ENCODE measurements at places on chromosomes 5 and 9.
A peak's percentile ranks its signal among the peaks of the same experiment; 100 is the strongest.

DNA sequence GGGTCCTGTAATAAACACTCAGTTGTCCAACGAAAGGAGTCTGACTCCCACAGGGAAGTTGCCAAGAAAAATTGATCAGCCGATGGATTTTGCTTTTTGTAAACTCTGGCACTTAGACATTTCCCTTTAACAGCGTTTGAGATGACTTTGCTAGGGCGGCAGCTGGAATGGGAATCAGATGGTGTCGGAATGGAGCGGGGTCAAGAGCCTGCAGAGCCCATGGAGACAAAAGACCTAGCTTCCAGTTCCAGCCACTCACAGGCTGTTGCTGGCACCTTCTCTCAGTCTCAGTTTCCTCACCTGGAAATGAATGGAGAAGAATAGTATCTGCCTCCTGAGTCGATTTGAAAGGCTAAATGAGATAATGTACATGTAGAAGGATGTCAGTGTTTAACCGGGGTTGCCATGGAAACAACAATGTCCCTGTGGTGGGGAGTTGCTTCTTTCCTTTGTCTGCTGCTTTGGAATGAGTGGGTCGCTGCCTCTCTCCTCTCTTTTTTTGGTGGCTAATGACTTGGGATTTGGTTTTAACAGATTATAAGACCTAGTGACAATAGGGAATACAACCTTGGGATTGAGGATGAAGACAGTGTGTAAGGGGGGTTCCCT, 137.4 kb downstream of the GAS1 start:
- DNase-seq = no peak

DNA sequence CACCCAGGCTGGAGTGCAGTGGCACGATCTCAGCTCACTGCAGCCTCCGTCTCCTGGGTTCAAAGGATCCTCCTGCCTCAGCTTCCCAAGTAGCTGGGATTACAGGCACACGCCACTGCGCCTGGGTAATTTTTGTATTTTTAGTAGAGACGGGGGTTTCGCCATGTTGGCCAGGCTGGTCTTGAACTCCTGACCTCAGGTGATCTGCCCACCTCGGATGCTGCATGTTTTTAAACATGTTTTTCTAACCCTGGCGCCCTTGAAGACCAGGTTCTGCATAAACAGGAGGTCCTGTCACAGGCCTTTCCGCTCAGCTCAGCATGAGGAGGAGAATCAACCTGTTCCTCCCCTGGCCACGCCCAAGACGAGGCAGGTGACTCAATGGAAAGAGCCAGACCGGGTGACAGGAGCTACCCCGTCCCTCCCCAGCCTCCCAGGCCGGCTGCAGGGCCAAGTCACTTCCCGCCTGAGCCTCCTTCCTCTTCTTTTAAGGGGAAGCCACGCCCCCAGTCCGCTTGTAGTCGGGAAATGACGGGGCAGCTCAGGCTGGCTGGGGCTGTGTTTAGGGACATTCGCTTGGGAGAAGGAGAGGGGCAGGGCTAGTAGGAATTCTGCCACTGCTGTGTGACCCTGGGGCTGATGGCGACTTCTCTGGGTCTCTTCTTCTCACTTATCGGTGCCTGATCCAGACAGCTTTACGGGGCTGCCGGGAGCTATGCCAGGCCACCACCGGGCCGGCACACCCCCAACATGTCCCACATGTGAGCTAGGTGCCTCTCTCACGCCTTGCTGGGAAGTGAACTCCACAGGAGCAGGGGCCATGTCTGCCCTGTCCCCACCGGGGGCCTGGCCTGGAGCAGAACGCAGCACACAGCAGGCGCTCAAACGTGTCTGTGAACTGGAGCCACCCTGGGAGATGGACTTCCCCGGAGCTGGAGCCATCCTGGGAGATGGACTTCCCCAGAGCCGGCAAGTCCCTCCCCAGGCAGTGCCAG, 6.1 kb downstream of the NOTCH1 start:
- peak; percentile 94 for DNase-seq

DNA sequence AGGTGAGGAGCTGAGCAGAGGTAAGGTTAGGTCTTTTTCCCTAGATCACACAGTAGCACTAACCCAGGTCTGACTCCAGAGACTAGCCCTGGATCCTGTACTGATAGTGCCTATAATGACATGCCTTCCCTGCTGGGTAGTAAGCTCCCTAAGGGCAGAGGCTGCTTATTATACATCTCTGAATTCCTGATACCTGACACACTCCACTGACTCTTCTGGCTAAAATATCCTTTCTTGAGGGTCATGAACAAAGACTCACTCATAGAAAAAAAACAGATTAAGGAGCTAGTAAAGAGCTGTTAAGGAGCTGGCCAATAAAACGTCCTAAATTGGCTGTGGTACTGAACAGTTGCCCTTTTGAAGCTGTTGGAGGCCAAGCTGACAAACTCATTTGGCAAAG, 149.0 kb upstream of the ITGA1 start:
- no peak for DNase-seq

- no peak for DNase-seq
Observed at GRCh38 chr5:106510321-106510720, 1160.4 kb downstream of the EFNA5 start.

- DNase-seq = no peak
Observed at GRCh38 chr9:36993933-36994764, 39.9 kb downstream of the PAX5 start.

- no peak for DNase-seq
Observed at GRCh38 chr5:140075371-140075770, 32.3 kb upstream of the NRG2 start.

DNA sequence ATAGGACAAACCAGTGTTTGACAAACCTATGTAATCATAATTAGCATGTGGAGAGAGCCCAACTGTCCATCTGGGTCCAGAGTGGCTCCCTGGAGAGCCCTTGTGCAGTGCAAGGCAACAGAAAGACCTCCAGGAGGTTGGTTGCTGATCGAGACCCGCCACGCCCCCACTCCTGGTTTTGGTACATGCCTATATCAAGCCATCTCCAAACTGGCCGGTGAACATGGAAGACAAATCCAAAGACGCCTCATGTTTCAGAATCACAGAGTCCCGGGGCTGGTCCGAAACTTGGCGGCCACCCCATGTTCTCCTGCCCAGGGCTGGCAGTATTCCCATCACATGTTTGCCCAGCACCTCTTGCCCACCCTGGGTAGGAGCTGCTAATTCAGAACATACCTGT, 140.2 kb downstream of the PAX5 start:
- no peak for DNase-seq

GRCh38 chr5:108339220-108339619, 42.7 kb downstream of the FBXL17 start:
- DNase-seq = no peak

GRCh38 chr5:98432378-98432777, 341.1 kb upstream of the RGMB start:
- DNase-seq = no peak

GRCh38 chr5:181283347-181283746, 22.4 kb upstream of the TRIM52 start:
- DNase-seq = no peak

DNA sequence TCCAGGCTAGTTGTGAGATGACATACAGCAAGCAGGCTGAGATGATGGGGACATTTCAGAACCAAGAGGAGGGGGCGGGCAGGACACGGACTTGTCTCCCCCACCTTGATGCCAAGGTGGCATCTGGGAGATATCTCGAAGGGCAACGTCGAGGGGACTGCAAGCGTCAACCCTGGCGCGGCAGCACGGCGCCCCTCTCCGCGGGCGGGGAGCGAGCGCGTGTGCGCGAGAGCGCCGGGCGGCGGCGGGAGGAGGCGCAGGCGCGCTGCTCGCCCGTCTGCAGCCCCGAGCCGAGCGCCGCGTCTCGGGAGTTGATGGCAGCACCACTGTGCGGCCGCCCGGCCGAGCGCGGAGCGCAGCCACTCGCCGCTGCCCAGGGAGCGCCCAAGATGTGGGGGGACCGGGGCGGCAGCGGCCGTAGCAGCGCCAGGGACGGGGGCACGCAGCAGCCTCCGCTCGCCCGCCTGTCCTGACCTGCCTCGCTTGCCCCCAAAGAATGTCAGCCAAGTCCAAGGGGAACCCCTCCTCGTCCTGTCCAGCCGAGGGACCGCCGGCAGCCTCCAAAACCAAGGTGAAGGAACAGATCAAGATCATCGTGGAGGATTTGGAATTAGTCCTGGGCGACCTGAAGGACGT, at the start of gene PRR16:
Gene PRR16, plus strand, starts transcription at position 310 of the 636 bp plus-strand sequence.
- no peak for DNase-seq

DNA sequence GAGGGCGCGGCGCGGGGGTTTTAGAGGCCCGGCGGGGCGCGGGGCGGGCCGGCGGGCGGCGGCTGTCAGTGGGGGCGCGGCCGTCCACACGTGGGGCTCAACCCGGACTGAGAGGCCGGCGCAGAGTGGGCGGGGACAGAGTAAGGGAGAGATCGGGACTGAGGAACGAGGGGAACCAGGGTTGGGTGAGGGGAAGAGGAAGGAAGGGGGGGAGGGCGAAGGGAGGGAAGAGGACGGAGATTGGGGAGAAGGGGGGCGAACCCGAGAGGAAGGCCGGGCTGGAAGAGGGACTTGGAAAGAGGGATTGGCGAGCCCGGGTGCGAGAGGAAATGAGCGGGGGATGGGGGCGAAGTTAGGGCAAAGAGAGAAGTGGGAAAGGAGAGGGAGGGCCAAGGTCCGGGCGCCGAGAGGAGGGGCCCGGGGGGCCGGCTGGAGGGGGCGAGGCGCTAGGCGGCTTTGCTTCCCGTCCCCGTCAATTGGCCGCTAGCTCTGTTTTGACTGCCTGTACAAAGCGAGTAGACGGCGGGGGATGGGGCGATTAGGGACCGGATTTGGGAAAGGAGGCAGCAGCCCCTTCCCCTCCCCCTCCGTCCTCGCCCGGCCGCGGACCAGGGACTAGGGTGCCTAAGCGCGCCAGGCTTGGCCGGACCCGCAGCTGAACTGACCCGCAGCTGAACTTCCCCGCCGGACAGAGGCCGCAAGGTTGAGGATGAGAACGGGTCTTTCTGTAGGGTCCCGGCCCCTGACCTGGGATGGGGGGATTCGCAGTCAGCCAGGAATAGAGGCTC, 399 bp upstream of the FBN2 start:
- DNase-seq = no peak

DNA sequence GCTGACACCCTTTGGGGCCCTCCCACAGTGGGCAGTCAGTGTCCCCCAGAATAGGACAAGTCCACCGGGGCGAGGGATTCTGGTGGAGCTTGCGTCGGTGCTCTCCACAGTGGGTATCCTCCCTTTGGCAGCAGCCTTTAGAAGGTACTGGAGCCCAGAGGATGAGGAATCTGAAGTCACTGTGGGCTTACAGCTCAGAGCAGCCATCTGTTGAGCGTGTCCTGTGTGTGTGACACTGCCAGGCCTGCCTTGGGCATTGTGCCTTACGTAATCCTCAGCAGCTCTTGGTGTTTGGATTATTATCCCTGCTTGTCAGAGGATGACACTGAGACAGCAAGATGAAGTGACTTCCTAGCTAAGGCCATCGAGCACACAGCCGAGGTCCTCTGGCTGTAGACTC, 12.6 kb downstream of the URM1 start:
- DNase-seq = no peak

DNA sequence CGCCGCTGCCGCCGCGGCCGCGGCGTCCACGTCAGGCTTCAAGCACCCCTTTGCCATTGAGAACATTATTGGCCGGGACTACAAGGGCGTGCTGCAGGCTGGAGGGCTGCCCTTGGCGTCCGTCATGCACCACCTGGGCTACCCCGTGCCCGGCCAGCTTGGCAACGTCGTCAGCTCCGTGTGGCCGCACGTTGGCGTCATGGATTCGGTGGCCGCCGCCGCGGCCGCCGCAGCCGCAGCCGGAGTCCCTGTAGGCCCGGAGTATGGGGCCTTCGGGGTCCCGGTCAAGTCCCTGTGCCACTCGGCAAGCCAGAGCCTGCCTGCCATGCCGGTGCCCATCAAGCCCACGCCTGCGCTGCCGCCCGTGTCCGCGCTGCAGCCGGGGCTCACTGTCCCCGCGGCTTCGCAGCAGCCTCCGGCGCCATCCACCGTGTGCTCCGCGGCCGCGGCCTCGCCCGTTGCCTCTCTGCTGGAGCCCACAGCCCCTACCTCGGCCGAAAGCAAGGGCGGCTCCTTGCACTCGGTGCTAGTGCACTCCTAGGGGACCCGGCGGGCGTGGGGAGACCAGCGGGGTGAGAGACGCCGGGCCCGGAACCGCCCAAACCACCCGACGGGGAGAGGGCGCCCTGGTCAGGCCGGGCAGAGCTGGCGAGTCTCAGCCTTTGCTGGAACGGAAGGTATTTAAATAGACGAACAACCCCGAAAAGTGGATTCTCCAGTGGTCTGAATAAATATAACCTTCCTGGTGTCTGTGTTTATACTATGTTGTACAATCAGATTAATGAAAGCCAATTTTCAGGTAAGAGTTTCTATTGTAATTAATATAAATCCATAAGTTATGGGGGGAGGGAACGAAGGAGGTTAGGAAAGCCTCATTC, 1.2 kb downstream of the FOXB2 start:
- DNase-seq = no peak

- DNase-seq = no peak
Observed at GRCh38 chr5:147985608-147986007, 78.2 kb upstream of the SPINK5 start.

DNA sequence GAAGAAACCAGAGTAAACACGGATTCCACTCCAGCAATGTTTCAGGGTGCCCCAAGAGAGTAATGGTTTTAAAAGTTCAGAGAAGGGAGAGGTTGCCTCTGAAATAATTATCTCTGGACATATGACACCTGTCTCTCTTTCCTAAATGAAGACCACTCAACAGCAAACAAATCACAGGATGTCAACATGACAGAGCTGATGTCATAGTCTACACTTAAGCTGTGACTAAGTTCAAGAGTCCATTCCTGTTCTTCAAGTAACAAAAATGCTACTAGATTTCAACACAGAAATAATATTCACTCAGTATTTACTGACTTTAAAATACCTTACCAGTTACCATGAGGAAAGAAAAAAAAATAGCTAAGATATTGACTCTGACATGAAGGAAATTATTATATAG, 44.7 kb upstream of the SLC30A5 start:
- no peak for DNase-seq

DNA sequence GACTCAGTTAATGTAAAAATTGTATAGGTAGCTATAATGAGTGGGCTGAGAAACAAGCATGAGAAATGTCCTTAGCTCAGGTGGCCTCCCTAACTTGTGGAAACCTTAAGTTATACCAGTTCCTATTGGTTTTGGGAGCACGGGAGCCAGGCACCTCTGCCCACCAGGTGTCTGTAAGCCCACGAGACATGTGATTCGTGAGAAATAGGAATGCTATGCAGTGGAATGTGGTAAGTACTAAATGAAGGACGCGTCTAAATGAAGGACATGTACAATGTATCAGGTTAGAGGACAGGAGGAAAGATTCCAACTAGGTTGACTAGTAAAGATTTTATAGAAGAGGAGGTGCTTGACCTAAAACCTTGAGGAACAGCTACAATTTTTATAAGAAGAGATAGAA, 46.0 kb upstream of the F2RL2 start:
- DNase-seq = no peak

- no peak for DNase-seq
Observed at GRCh38 chr5:77463905-77464304, 28.2 kb downstream of the WDR41 start.
